ENCODE measurements at places on chromosomes 2 and 18. TPM values are rescaled to one million over a fixed set of nuclear protein-coding genes. Genes with fewer than 3 reads are reported as not detected.

- DNase-seq, result no peak
Observed at GRCh38 chr18:54267701-54268100, 1.6 kb upstream of the POLI start.

The NRP2 gene
- total RNA-seq, result 9.0 TPM

GRCh38 chr2:85257359-85257969 lies 70.3 kb downstream of the TGOLN2 start:
- no peak for DNase-seq

DNA sequence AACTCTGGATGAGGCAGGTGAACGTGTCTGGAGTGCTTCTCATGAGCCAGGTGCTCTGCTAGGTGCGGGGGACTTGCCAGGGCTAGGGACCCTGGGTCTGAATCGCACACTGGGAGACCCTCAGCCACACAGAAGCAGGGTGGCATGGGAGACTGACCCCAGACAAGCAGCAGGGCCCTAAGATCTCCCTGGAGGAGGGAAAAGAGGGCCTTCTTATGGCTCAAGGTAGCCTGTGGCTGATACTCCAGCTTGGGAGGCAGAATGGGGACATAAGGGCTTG lies 12.8 kb upstream of the CIB4 start:
- DNase-seq, result no peak

The MYOM1 gene
- 0.65 TPM for total RNA-seq

The COBLL1 gene
- 1.8 TPM for total RNA-seq

The GPR35 gene
- total RNA-seq, result 0.25 TPM

DNA sequence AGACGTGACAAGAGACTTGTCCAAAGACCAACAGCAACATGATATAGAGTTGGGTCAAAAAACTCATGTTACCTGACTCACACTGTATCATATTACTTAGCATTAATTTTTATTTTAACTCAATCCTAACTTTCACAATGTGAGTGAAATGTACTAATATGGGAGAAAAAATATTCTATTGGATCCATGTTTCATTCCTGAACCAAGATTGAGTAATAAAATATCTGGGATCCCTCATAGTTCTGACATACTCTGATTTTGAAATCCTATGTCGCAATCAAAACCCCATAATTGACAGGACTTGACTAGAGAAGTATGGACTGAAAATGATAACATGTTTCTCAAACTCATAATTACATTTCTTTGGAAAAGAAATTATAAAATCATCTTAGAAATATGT lies 190.4 kb downstream of the RIT2 start:
- no peak for DNase-seq

Data from GM23248 (cell line).